Small intestine (tissue), 16 donors: ENCODE measurements at places on chromosomes 6 and 20. TPM values are rescaled to one million over a fixed set of nuclear protein-coding genes. Genes with fewer than 3 reads are reported as not detected.
A peak's percentile ranks its signal among the peaks of the same experiment; 100 is the strongest.

- DNase-seq, result peak; percentile 24
Observed at GRCh38 chr20:34946661-34947060, 8.9 kb downstream of the GSS start.

DNA sequence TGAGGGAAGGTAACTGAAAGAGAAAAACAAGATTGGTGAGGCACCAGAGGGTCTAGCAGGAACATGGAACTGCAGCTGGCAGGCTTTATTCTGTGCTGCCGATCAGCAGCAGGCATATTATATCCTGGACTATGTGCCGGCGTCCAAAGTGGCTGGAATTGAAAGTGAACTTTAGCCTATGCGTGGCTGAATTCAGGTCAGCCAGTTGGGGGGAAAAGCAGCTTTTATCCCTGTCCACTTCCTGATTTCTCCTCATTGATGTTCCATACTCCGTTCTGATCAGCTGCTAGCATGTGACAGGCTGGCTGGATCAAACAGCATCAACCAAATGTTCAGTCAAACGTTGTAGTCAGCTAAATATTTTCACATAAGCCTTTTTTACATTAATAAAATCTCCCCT lies 99.0 kb downstream of the CAP2 start:
- no peak for DNase-seq

LHFPL5 gene
- polyA plus RNA-seq, result not detected

GRCh38 chr6:166764473-166765233 lies 137.6 kb upstream of the RPS6KA2 start:
- no peak for DNase-seq

PRPH2 gene
- 1.1 TPM for polyA plus RNA-seq

GRCh38 chr6:70779934-70780333 lies 112.3 kb downstream of the SMAP1 start:
- DNase-seq, result no peak

RIPPLY2 gene
- not detected for polyA plus RNA-seq

- DNase-seq, result no peak
Observed at GRCh38 chr6:31794866-31795615, 511 bp downstream of the VARS1 start.

EPHA7 gene
- polyA plus RNA-seq, result 3.0 TPM

LY6G6C gene
- 0.18 TPM for polyA plus RNA-seq

DNA sequence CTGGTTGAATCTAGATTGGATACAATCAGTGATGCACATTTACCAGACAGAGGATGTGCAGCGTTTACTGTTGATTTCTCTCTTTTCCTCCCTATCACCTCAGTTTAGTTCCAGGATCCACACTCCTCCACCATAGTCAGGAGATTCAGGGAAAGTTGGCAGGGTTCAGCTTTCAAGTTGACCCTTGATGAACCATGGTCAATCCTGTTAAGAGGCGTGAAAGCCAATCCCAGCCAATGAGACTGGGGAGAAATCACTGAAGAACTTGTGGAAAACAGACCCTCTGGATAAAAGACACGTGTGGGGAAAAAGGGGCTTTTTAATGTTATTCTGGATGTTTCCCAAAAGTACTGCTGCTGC lies 19.2 kb upstream of the SCP2D1 start:
- DNase-seq, result no peak

DNA sequence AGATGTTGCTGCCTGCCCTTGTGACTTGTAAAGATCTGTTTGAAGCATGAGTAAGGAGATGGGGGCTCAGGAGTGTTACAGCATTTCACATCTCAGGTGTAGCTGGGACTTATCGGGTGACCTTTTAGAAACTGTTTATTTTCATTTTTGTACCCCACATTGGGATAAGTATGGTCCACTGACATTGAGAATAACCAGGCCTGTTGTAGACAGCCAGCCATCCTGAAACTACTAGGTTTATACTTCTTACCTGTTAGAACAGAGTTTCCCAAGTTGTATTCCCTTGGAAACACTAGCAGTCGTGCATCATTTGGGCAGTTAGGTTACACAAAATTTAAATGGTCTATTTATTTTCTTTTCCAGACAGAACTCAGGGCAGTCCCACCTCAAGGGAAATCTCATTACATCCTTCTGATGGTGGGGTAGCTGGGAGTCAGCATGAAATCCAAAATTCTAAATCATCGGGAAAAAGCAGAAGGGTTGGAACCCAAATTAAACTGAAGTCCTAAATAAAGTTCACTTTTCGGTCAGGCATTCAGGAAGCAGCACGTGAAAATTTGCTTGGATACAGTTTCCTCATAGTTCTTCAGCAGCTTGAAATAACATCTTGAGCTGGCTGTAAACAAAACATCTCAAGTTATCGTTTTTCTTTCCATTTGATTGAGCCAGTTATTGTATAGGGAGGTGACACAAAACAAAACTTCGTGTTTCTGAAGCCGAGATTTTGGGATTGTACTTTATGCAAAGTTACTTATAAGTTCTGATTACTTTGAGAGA lies 30.5 kb downstream of the FOXO3 start:
- no peak for DNase-seq

DNA sequence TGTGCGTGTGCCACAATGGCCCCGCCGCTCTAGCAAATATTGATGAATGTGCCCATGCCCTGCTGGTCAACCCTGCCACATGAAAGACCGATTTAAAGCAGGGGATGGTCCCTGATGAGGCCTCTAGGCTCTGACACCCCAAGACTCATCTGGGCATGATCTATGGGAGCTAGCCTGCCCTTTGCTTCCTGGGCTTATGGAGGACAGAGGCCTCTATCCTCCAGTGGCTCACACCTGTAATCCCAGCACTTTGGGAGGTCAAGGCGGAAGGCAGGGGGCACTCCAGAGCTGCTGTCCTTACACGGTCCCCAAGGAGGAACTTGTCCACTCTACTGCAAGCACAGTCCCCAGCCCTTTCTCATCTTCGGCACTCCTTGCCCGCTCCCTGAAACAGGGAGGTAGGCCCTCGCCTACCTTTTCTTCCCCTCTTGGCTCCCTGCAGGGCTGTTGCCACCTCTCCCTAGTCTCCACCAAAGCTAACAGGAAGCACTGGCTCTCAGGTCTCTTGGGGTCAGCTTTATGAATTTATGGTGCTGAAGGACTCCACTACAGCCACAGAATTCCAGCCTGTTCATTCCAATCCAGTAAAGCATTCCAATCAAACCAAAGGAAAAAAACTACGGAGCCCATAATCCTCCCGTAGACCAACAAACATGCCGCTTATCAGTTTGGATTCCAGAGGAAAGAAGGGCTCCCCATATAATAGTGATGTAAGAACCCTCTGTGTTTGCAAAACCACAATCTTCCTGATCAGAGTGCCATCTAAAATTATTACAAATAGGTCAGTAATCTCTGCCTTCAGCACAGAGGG lies 48.7 kb upstream of the FOXQ1 start:
- DNase-seq, result peak; percentile 14

GRCh38 chr6:3549314-3549940 lies 92.6 kb upstream of the SLC22A23 start:
- DNase-seq, result peak; percentile 28

BPIFA1 gene
- polyA plus RNA-seq, result not detected

DNA sequence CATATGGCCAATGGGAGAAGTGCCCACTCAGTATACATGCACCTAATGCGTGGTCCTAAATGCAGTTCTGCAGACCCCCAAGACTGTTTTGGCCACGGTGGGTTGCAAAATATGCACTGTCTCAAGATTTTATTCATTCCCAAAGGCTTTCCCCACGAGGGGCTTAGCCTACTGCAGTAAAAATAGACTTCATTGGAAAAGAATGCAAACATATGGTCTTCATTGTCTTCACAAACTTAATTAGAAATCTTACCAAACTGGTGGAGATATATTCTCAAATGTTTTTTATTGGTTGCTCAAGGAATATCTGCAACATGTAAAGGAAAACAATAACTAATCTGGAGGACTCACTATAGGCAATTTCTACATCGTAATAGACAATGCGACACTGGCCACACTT lies 31.6 kb upstream of the PRL start:
- DNase-seq, result no peak

DNA sequence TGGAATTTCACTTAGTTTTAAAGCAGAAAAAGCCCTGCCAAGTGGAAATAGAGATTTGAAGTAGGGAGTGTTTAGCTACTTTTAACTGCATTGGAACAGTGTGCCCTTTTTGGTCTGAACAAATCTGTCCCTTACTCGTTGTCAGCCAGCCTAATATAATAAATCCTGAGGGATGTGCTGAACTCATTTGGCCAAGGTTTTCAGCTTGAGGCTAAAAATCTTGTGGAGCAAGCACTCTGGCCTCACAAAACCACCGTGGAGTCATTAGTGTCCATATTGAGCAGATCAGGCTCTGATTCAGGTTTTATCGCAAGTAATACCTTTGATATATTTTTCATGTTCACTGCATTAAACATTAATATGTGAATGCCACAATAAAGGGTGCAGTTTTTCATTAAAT lies 383.5 kb downstream of the FRK start:
- DNase-seq, result no peak

DNA sequence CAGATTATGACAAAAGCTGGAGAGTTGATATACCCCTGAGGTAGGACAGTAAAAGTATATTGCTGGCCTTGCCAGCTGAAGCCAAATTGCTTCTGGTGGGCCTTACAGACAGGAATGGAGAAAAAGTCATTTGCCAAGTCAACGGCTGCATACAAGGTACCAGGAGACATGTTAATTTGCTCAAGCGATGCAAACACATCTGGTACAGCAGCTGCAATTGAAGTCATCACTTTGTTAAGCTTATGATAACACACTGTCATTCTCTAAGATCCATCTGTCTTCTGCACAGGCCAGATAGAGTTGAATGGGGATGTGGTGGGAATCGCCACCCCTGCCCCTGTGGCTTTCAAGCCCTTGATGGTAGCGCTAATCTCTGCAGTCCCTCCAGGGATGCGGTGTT lies 40.4 kb upstream of the POPDC3 start:
- no peak for DNase-seq

- DNase-seq, result no peak
Observed at GRCh38 chr6:85565736-85566135, 27.9 kb downstream of the SNX14 start.

CCM2L gene
- 0.22 TPM for polyA plus RNA-seq

DNA sequence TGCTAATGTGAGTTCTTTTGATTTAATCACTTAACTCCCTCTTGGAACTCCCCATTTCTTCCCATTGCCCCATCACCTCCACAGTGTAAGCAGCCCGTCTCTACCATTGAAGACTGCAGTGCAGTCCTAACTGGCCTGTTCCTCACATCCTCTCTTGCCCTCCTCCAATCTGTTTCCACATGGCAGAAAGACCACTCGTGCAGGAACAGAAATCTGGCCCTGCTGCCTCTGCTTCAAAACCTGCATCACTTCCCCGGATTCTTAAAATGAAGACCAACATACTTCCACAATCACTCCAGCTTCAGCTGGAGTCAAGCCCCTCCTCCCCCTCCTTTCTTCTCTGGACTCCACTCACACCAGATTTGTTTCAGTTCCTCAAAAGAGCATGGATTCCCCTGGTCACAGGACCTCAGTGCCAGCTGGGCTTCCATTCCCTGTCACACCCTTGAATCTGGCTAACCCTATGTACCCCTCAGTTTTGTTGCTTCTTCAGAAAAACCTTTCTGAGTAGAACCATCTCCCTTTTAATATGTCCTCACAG lies 802.3 kb downstream of the MAFB start:
- no peak for DNase-seq

DNA sequence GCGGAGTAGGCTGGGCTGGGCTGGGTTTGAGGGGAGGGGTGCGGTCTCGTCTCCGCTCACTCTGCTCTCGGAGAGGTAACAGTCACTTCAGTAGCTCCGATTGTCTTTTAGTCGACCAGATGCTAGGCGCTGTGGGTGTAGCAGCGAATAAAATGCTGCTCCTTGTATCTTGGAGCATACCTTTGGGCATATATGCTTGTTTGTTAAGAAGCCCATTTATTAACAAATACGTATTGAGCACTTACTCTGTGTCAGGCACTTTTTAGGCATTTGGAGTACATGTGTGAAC lies 545 bp downstream of the ACTR5 start:
- DNase-seq, result no peak

GRCh38 chr20:62792940-62793756 lies 3.1 kb upstream of the MRGBP start:
- DNase-seq, result no peak

DNA sequence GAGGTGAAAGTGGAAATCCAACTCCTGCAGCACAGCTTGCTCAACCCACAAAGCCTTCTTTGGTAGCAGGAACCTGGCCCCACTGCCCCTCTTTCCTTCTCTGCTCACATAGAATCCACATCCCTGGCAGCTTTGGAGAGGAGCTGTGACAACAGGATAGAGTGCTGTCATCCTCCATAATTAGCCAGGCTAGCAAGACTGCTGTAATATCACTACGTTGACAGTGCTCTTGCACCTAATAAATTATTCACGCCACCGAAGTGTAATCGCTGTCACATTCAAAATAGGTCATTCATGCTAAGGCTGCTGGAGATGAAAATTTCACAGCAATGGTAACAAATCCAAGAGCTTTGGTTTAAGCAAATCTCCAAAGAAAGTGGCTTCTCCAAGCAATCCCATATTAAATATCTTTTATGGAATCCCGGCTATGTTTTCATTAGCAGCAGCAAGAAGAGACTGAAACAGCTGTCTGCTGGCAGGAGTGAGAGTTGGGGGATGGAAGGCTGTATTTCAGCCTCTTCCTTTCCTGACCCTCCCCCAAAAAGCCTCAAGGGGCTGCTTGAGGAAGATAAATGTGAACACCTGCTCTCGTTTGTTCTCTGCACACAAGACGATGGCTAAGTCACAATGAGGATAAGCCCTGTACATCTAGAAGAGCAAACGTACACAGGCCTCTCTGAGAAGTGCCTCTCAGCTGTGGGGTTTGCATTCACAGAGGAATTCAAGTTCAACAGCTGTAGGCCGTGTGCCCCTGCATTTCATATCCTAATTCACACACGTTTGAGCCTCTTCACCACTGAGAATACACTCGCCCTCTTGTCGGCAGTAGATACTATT lies 16.5 kb downstream of the RIPOR2 start:
- DNase-seq, result no peak

- DNase-seq, result peak; percentile 6
Observed at GRCh38 chr6:75202676-75203131, 3.1 kb downstream of the COL12A1 start.

RSPO3 gene
- 0.54 TPM for polyA plus RNA-seq

- no peak for DNase-seq
Observed at GRCh38 chr6:39335780-39336545, 13.5 kb upstream of the KCNK16 start.

- DNase-seq, result no peak
Observed at GRCh38 chr20:57851796-57852195, 142.0 kb upstream of the PMEPA1 start.

DNA sequence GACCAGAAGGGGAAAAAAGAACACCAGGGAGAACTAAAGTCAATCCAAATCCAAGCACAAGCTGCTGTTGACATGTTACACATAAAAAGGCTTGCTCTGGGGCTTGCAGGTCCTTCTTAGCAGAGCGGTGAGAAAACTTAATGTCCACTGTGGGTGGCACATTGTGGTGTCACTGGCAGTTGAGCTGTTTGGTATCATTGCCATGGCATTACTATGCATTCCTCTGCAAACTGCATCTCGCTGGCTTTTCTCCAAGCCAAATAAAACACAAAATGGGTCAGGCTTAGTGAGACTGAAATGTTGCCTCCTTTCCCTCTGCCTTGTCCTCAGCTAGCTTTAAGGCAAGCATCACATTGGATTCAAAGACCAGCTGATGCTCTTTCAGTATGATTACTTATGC lies 40.9 kb downstream of the LY86 start:
- DNase-seq, result no peak

ADGRB3 gene
- 1.6 TPM for polyA plus RNA-seq
